ENCODE measurements at places on chromosomes 7 and 10.

GRCh38 chr7:50203521-50203920, 101.0 kb upstream of the IKZF1 start:
- no peak for DNase-seq

- no peak for DNase-seq
These were observed 37.4 kb upstream of the CALD1 start for GRCh38 chr7:134741907-134742635.

GRCh38 chr7:97845622-97846203, 26.5 kb downstream of the ASNS start:
- no peak for DNase-seq

DNA sequence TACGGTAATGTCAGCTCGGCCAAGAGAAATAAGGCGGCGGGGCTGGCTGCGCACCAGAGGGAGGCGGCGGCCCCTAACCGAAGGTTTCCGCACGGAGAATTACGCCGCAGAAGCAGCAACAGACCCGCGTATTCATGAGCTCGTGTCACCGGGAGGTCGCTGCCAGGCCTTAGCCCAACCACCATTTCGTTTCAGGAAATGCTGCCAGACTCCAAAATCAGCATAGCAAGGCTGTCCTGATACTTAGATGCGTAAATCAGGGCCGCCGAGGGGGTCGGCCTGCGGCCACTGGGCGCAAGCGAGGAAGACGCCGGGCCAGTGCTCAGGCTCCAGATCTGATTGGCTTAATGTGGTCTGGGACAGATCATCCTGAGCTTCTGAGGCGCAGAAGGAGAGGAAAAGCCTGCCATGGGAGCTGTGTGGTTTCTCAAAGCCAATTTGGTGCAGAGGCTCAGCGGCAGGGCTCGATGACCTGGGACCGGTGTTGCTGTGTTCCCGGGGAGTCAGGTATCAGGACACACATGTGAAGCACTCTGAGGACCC, 247.9 kb downstream of the BAMBI start:
- no peak for DNase-seq

- peak; percentile 82 for DNase-seq
These were observed 11.6 kb upstream of the HNRNPF start for GRCh38 chr10:43420369-43421200.

GRCh38 chr7:155201325-155202087, 96.2 kb upstream of the INSIG1 start:
- no peak for DNase-seq

- no peak for DNase-seq
These were observed 5.8 kb upstream of the JAKMIP3 start for GRCh38 chr10:132059760-132060508.

DNA sequence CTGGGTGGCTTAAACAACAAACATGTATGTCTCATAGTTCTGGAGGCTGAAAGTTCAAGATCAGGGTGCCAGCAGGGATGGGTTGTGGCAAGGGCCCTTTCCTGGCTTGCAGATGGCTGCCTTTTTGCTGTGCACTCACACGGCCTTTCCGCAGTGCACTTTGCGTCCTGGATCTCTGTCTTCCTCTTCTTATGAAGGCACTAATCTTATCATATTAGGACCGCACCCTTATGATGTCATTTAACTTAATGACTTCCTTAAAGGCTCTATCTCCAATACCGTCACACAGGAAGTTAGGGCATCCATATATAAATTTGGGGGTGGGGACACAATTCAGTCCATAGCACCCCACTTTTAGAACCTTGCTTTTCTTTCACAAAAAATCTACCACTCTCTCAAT, 255.2 kb downstream of the SNX13 start:
- no peak for DNase-seq

DNA sequence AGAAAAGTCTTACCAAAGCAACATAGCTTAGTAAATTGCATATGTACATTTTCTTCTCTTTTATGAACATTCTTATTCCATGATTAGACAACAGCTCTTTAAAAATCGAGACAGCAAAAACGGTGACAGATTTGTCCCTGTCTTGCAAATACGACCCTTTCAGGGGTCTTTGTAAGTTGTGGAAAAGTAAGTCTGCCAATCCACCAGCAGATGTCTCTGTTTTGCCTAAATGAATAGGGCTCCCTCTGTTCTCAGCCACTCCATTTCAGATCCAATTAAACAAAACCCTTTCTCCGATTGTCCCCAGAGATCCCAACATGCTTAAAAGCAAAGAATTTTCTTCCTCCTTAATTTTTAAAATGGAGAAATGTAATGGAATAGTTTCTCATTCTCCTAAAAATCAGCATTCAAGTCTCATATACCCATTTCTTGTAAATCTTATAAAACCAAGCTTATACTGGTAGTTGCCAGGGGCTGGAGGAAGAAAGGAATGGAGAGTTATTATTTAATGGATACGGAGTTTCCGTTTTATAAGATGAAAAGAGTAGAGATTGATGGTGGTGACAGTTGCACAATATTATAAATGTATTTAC, 61.0 kb upstream of the NFE2L3 start:
- no peak for DNase-seq

DNA sequence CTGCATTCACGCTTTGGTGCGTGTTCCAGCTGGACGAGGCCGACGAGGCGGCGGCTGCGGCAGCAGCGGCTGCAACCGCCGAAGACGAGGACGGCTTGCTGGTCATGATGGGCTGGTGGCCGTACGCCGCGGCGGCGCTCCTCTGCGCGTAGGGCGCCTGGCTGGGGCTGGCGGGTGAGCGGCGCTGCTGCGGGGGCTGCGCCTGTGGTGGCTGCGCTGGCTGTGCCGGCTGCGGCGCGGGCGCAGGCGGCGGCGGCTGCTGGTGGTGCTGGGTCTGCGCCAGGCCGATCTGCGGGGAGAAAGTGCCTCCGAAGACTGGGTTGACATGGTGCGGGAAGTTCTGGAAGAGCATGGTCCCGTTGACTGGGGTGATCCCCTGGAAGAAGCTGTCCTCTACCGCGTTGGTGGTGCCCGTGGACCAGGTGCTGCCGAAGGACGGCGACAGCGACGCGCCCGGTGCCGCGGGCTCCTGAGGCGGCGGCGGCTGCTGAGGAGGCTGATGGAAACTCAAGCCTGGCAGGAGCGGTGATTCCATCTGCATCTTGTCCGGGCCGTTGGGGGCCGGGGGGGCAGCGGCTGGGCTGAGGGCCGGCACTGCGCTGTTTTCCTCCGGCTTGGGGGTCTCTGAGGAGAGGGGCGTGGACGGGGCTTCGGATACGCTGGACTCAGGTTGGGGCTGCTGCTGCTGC, 51.1 kb downstream of the CPEB3 start:
- DNase-seq = peak; percentile 75

GRCh38 chr10:119453313-119453712, 89.2 kb downstream of the RGS10 start:
- no peak for DNase-seq

- no peak for DNase-seq
These were observed 46.4 kb upstream of the NXPH1 start for GRCh38 chr7:8386926-8387550.

- no peak for DNase-seq
These were observed 54.1 kb downstream of the ZNF467 start for GRCh38 chr7:149719050-149719899.

DNA sequence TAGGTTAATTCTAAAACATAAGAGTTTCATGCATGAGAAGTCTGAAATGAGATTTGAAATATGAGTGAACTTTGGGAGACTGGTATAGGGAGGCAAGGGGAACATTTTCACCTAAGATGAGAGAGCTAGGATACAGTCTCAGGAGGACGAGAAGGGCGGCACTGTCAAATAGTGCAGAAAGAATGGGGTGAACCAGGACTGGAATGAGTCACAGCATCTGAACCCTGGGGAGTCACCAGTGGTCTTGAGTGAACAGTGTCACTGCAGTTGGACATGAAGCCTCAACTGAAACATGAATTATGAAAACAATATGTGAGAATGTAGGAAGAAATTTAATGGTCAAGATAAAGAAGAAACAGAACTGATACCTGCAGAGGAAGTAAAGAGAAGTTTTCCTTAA, 33.8 kb downstream of the GNG11 start:
- no peak for DNase-seq

- DNase-seq = no peak
These were observed 71.7 kb downstream of the PPP1R17 start for GRCh38 chr7:31758755-31759154.

- DNase-seq = peak; percentile 53
These were observed 932 bp downstream of the ESYT2 start for GRCh38 chr7:158828133-158829020.

DNA sequence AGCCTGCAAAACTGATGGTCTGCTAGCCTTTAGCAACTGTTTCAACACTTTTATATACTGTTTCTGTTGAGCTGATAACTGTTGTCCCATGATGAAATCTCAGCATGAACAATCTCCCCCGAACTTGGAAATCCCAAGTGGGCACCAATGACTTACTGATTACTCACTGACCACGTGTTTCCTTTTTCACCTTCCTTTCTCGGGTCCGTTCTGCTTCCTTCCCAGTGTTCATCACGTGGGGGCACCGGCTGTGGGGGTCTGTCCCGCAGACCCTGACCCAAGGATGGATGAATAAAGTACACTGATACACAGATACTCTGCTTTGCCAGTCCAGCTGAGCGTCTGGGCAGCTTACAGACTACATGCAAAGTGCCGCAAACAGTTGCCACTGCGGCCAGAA, 39.0 kb upstream of the RASGEF1A start:
- DNase-seq = no peak

GRCh38 chr7:14747701-14748100, 154.8 kb downstream of the DGKB start:
- peak; percentile 9 for DNase-seq

GRCh38 chr7:40194745-40195144, 59.9 kb downstream of the SUGCT start:
- DNase-seq = no peak

- no peak for DNase-seq
These were observed 9.6 kb upstream of the AGR3 start for GRCh38 chr7:16891338-16891737.

- peak; percentile 79 for DNase-seq
These were observed 29.5 kb upstream of the BMS1 start for GRCh38 chr10:42753126-42753506.

GRCh38 chr7:34902182-34902581, 135.1 kb downstream of the DPY19L1 start:
- no peak for DNase-seq

- DNase-seq = no peak
These were observed 32.1 kb upstream of the GTF2I start for GRCh38 chr7:74625446-74625845.
